NCI-H2227 treated with DMSO at 0.1 percent for 48 hours (cell line): ENCODE measurements at places on chromosomes 2 and 18.

DNA sequence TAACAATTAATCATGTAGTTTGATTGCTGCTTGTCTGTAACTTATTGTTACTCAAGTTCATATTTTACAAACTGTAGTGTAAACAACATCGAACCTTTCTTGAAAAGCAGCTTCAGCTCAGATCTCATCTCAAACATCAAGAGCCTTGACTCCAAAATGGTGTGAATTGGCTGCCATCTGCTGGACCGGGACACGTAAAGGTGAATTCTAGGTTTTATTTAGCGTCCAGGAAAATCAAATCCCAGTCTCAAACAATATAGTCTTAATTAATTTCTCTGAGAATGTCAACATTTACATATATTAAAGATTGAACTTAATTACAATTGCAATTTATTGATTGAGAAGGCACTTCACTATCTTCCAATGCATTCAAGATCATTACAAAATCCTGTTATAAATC, 453.0 kb downstream of the GALR1 start:
- peak; percentile 22 for DNase-seq

DNA sequence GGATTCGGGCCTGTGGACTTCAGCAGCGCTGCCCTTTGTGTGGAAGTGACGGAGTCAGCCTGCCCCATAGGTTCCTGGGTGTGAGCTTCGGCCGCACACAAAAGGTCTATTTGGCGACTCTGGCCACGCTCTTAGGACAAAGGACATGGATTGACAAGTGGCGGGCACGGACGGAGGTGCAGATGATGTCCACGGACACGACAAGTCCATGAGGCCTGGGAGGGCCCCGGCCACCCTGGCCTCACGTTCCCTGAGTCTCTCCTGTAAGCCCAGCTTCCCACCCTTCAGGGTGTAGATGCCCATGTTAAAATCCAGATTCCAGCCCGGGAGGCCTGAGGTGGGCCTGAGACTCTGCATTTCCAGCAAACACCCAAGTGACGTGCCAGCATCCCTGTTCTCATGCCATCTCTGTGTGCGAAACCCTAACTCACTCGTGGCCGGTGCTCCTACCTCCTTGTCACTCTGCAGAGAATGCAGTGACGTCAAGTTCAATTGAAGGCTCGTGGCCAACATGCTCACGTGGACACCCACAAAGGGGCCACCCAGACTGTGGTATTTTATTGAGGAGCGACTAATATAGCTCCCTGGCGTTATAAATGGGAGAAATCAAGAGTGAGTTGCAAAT, 111.7 kb downstream of the RTP5 start:
- DNase-seq, result no peak

GRCh38 chr2:148906124-148906523, 31.1 kb downstream of the KIF5C start:
- no peak for DNase-seq

- DNase-seq, result no peak
These were observed 1957.7 kb upstream of the CELF4 start for GRCh38 chr18:39523281-39523680.

DNA sequence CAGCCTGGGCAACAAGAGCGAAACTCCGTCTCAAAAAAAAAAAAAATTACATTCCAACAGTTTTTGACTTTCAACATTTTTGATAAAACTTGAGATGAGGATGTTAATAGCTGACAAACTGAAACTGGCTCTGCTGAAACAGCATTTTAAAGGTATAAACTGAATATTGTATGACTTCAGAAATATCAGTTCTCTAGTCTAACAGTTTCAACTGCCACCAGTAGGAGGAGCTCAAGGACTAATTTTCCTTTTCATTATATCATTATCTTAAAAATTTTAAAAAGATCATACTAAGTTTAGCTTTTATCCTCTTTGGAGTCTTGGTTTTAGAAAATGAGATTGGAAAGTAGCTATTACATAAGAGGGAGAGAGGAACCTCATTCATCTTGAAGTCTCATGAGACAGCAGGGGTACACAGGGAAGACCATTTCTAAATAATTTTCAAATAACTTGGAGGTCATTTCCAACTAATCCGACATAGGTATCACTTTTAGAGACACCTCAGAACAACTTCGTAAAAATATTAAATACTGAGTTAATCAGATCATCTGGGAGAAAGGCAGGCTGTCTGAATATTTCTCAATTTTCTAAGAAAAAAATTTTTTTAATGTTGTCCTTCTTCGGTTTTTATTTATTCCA, 37.6 kb upstream of the MCM6 start:
- peak; percentile 42 for DNase-seq

- no peak for DNase-seq
These were observed 48.2 kb downstream of the ATP9B start for GRCh38 chr18:79117385-79117784.
